ENCODE measurements at places on chromosomes 7 and 10.

- peak; percentile 41 for DNase-seq
Observed at GRCh38 chr7:128031901-128032604, 816 bp upstream of the LRRC4 start.

DNA sequence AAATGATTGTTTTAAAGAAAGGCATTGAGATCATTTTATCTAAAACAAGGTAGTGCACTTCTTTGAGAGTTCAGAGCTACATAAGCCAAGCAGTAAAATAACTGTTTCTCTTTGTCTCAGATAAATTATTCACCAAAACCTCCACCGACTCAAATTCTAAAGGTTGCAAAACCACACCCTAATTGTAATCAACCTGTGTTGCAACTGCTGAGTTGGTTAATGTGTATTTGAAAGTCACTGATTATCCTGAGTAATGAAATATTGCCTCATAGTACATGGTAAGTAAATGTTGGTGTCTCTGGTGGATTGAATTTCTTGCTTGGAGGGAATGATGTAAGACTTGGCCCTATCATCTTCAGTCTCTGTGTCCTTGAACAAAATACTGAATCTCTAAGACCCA, 35.9 kb upstream of the CYP2C9 start:
- no peak for DNase-seq

DNA sequence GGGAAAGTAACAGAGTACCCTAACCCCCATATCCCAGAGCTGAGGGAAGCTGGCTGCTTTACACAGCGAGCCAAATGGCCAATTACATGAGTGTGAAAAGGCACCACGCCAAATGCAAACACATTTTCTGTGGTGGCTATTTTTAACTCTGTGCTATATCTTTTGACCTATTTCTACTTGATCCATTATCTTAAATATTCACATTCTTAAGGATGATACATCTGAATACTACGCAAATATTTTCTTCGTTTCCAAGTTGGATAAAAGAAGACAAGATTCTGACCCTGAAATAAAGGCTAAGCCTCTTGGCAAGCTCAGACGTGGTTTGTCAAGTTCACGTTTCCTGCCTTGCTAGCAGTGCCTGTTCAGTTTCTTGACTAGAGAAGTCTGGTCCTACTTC, 146.7 kb upstream of the TMEM196 start:
- DNase-seq: no peak

DNA sequence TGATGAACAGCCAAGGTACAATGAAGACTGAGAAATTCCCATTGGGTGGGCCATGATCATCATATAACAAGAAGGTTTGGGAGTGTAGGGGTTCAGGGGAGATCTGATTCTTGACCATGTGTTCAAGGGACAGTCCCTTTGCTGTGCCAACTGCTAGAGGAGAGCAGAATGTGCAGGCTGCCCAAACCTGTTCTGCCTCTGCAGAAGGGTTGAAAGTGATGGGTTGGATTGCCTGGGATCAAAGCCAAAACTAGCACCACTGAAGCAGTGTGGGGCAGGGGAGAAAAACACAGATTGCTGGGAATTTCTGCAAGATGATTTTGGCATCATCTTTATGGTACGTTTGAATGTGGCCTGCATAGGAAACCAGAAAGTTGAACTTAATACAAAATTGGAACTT, 303.9 kb downstream of the OTUD1 start:
- no peak for DNase-seq

- no peak for DNase-seq
Observed at GRCh38 chr7:116762971-116763370, 91.0 kb downstream of the MET start.

Measured in stimulated activated CD8-positive, alpha-beta memory T cell treated with anti-CD3 and anti-CD28 coated beads, Interleukin-7, amount 100 ng/mL, for 48 hours (primary cell).